EH (cell line): ENCODE measurements at places on chromosomes 12 and 14.

- no peak for DNase-seq
These were observed 146.1 kb upstream of the LRIG3 start for GRCh38 chr12:59066445-59066844.

GRCh38 chr14:71452987-71453386, 479.2 kb upstream of the RGS6 start:
- peak; percentile 64 for DNase-seq

GRCh38 chr14:55440385-55440784, at the start of gene TBPL2:
Gene TBPL2, minus strand, starts transcription at chr14:55440616. Its CDS starts 167 bp downstream, at chr14:55440449.
- DNase-seq: no peak

GRCh38 chr14:89429199-89430181, 12.5 kb upstream of the FOXN3 start:
- peak; percentile 66 for DNase-seq

GRCh38 chr12:62248873-62249272, 11.3 kb upstream of the USP15 start:
- DNase-seq: peak; percentile 38

DNA sequence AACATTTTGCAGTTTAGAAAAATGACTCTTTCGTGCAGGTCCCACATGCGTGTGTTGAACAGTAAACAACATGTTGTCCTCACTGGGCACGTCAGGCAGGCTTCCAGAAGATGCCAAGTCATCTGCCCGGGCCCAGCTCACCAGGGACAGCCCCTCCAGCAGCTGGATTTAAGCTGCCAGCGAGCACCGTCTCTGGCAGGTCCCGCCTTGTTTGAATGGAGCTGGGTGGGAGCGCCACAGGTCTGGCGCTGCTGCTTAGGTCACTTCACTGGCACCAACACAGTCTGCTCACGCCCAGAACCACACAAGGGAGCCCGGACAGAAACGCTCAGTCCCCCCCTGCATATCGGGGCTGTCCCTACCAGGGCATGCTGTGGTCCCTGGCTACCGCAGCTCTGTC, 33.1 kb upstream of the MMP17 start:
- no peak for DNase-seq

DNA sequence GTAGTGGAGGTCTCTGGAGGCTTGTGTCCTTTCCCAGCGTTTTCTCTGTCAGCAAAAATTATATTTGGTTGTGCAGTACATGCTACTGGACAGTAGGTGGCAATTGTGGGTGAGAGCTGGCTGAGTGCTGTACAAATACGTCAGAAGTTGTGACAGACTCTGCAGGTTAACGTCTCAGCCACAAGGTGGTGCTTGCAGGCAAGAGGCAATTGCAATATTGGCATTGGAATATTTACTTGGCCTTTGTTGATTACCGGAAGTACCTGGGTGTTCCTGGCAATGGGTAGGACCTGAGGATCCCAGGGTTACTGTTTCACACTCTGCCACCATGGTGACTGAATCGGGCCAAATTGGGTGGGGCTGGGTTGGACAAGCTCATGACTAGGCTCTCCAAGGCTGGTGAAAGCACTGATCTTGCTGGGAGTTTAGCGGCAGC, 333.9 kb upstream of the LMO3 start:
- DNase-seq: peak; percentile 0

DNA sequence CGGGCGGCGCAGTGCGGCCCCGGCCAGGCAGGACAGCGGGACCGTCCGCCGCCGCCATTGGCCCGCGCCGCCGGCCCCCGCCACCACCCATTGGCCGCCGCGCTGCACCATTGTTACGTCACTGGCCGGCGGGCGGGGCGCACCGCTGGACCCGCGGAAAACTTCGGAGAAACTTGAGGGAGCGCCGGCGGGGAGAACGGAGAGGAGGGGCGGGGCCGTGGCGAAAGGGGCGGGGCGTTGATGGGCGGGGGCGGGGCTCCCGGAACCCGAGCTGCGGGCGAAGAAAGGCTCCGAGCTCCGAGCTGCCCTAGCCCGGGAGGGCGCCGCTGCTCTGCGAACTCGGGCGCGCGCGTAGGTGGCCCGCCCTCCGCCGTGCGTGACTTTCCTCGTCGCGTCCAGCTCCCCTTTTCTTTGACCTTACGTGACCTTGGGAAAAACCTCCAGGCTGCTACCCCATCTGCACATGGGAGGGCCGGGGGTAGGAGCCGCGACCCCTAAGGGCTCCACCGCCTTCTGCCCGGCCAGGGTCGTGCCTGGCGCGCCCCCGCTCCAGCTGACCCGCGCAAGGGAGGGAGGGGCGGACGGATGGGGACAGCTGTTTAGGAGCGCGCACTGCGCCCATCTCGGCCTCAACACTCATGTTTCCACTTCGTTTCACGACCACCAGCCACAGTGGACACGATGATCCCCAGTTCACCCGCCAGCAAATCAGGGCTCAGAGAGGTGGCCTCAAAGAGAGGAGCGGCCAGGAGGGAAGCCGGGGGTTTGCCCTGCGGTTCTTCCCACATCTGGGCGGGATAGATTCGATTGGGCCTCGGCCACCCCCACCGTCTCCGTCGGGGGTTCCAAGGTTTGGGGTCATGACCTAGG, at the start of gene ANKRD9:
ANKRD9 (minus strand) TSS at position 31 of the 870 bp plus-strand sequence. CDS start 1,887 bp downstream, outside the sequence.
- DNase-seq: peak; percentile 93

GRCh38 chr12:88985011-88985410, 367.3 kb downstream of the DUSP6 start:
- DNase-seq: peak; percentile 44

GRCh38 chr12:4431866-4432265, 13.7 kb downstream of the FGF6 start:
- no peak for DNase-seq

DNA sequence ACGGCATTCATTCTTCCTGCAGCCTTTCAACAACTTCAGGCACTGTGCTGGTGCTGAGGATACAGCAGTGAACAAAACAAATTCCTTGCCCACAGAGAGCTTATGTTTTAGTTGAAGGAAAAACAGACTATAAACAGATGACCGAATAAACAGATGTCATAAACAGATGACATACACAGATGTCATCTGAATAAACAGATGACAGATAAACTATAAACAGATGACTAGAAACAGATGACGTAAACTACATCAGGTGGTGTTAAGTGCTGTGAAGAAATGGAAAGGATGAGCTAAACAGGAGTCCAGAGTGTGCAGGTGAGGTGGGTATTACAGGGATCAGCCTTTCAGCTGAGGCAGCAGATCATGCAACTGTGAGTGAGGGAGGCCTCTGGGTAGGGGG, 80.9 kb downstream of the FAR2 start:
- no peak for DNase-seq

GRCh38 chr14:101082036-101082435, 178.5 kb upstream of the RTL1 start:
- no peak for DNase-seq

DNA sequence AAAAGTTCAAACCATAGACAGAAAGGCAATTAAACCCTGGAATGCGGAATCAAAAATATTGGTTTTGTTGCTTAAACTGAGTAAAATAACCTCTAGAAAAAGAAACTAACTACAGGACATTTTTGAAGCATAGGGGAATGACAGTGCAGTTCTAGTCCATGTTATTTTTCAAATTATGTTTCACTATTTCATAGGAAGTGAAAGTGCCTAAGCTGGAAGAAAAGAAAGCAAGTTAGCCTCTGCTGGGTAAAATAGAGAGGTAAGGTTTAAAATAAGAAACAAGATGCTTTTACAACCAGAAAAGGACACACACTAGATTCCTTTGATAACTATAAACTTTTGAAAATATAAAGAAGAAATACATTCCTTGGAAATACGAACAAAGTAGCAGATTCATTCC, 1.1 kb downstream of the CLECL1 start:
- DNase-seq: no peak

DNA sequence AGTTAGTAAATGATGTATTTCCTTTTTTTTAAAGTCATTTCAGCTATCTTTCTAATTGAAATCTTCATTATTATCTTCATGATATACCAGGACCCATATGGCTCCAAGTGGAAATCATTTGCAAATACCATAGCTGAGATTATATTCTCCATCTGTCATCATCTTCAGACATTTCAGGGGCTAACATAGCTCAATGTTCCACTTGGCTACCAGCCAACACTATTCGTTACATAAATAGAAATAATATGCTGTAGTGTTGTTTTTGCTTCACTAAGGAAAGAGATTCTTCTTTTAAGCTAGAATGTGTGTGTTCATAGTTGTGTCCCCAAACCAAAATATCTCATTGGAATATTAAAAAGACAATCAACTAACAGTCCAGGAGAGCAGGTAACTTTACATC, 225.1 kb downstream of the DIO2 start:
- peak; percentile 2 for DNase-seq

DNA sequence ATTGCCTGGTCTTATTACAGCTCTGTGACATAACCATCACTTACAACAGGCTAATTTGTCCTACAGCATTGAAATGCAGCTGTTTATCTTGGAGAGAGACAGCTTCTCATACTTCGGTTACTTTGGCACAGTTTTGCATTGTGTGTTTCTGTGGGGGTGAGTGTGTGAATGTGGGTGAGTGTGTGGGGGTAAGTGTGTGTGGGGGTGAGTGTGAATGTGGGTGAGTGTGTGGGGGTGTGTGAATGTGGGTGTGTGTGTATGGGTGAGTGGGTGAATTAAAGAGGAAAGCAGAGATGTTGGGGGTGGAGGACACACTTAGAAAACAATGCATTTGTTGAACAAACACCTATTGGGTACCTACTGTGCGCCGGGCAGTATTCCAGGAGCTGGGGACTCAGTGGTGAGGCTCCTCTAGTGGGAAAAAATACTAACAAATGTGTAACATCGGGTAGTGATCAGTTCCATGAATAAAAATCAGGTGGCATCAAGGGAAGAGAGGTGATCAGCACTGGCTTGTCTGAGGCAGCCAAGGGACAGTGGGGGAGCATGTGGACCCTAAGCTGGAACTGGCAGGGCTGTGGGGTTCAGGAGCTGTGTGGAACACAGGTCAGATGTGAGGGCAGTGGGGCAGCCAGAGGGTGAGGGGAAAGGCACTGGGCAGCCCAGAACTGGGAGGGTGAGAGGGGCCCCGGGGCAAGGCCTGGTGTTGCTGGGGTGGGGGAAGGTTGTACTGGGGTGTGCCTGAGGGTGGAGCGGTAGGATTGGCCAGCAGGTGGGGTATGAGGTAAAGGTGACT, 44.1 kb upstream of the AMN start:
- peak; percentile 15 for DNase-seq

GRCh38 chr12:13817131-13817530, 164.3 kb downstream of the GRIN2B start:
- no peak for DNase-seq

GRCh38 chr14:68268719-68269118, 449.1 kb downstream of the RAD51B start:
- DNase-seq: peak; percentile 57

DNA sequence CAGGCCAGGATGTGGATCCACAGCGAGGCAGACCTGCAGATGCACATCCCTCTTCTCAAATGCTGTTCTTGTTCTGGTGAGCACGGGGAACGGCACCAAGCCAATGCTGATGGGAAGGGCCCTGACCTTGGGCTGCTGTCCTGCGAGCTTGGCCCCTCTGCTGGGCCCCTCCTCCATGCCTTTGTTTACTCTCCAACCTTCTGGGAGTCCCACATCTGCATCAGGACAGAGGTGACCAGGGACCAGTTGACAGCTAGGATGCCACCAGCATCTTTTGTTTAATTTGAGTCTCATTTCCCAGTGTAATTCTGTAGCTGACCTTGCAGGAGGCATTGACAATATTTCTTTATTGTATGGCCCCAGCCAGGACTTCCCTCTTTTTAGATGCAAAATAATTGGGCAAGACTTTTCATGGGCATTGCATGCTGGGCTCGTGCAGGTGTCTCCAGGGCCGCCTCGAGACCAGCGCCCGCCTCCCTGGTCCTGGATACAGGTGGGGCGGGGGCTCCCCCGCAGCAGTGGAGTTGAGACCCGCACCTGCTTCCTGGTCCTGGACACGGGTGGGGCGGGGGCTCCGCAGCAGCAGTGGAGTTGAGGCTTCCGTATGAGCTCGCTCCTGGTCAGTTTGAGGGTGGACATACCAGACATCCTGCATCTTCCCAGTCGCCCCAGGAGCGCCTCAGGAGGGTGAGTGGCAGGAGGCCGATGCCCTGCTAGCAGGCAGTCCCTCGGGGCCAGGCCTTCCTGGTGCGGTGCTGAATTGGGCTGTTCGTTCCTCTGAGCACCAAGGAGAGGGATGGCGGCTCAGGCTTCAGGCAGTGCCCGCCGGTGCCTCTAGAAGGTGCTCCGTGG, 11.4 kb downstream of the PACS2 start:
- DNase-seq: no peak

DNA sequence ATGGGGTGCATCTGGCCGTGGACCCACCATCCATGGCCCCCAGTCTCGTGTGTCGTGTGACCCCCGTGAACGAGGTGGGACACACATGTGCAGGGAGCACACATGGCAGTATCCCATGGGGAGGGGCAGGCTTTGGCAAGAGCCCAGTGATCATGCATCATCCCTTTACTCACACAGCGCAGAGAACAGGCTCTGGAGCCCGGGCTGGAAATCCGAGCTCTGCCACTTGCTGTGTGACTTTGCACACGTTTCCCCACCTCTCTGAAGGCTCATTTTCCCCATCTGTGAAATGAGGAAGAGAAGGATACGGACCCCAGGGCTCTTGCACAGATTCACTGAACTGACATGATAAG, 119.9 kb downstream of the PHETA1 start:
- peak; percentile 7 for DNase-seq

DNA sequence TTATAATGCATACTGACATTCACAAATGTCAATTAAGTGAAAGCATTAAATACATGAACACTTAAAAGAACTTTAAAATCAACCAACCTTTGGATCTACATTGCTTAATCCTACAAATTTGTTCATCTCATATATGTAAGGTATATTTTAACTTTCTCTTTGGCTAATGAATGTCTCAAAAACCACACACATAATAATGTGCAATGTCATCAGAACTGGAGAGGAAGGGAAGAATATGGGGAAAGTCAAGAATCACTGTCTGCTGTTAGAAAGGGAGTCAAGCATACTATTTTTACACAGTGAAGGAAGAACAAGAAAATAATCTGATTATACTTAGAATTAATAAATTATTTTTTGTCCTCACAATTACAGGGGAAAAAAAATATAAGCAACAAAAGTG, 4.9 kb downstream of the GMFB start:
- no peak for DNase-seq

- DNase-seq: no peak
These were observed 12.8 kb downstream of the MEG3 start for GRCh38 chr14:100838493-100839314.

DNA sequence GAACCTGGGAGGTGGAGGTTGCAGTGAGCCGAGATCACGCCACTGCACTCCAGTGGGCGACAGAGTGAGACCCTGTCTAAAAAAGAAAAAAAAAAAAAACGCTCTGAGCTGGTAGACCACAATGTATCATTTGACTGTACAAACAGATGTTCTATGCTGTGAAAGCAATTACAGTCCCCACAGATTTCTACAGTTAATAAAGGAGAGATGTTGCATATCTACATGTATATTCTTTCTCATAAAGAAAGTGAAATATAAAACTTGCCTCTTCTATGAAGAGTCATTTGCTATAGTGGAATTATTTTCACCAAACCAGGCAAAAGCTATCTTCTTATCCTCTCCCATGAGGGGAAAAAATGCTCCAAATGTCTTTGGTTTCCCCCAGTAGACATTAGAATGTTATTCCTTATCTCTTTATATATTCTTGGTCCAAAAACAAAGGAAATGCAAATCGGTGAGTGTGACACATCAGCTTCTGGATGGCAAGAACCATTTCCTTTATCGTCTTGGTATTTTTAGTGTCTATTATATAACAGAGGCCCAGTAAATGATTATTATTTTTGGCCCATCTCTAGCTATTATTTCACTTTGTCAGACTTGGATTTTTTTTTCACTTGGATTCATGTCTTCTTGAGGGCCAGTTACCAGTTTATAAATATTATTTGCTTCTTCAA, 230.4 kb downstream of the SSPN start:
- peak; percentile 40 for DNase-seq

- no peak for DNase-seq
These were observed 171.5 kb downstream of the ANO2 start for GRCh38 chr12:5773550-5773949.
